Retina (tissue), 1 donor: ENCODE measurements at places on chromosomes 16 and 17.

DNA sequence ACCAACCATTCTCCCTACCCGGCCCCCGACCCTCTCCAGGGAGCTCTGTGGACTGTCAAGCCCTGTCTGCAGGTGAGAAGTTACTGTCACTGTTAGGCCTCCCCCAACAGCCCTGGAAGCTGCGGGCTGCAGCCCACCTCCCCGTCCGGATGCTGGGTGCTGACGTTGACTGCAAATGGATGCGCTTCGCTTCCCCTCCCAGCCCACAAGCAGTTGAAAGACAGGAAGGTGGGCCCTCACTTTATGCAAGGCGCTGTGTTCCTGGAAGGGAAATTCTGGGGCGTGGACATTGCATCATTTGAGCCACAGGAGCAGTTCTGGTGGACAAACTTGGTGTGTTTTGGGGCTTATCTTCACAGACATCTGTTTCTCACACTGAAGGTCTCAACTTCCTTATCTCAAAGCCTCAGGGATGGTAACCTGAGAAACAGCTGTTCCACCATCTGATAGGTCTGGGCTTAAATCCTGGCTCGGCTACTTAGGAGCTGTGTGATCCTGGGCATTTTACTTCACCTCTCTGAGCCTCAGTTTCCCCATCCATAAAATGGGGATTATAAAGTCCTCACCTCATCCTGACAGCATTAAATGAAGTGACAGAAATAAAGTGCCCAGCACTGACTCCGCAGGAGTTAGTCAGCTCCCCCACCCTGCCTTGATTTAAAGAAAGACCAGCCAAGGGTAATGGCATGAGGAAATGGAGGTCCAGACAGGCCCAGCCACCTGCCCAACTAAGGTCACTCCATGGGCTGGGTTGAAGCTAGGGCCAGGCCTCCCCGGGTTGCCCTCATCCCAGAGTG lies 4.6 kb upstream of the DRC7 start:
- DNase-seq: no peak

- DNase-seq: no peak
Measured at GRCh38 chr17:10458701-10459100, 10.7 kb downstream of the MYH4 start.

- DNase-seq: peak; percentile 87
Measured at GRCh38 chr17:58006560-58006923, 504 bp downstream of the SRSF1 start.

GRCh38 chr17:52594516-52594915 lies 436.0 kb upstream of the CA10 start:
- DNase-seq: no peak

DNA sequence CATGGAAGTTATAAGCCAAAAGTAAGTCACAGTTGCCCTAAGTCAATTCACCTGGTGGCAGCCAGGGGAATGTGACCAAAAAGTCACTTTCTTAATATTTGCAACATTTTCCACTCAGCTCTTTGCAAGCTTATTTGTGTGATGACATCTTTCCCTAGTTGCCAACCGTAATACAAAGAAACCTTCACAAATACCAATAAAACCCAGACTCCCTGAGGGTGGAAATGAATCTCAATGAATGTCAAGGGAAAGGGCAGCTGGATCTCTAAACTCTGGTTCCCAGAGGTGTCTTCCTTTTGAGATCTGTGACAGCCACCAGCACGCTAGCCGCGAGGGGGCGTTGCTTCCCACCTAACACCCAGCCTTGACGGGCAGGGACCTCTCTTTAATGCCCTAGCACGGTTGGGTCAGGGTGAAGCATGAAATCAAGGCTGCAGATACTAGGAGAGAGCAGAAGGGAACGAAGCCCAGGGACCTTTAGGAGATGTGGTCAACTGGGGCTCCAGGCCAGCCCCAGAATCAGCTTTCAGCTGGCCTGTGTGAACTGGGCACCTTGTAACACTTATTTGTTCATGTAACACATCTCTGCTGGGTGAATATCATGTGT lies 82.2 kb downstream of the CMC2 start:
- peak; percentile 77 for DNase-seq

GRCh38 chr17:45221081-45222013 lies at the start of gene FMNL1:
FMNL1 (plus strand) TSS chr17:45221885; CDS start chr17:45222125, 240 bp downstream.
- peak; percentile 59 for DNase-seq

DNA sequence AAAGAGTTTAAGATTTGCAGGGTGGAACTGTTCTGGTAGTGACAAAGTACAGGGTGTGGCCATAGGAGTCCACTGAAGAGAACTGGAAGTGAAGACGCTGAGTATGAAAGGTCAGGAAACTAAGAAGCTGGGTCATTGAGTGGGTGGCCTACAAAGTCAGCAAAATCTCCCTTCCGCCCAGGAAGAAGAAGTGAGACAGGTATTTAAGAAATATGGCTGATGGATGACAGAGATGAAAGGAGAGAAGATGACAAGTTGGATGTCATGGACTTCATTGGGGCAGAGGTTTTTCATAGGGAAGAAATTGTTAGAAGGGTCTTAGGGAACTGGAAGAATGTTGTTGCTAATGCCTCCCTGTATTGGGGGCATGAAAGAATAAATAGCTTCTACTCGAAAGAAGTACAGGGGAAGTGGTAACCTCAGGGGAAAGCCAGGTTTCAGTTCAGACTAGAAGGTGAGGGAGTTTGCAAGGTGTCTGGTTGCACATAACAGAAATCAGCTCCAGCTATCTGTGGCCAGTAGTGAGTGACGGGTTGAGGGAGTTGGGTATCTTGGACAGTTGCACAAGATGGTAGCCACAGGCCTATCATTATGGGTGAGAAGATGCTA lies 33.6 kb upstream of the MED13 start:
- DNase-seq: no peak

- no peak for DNase-seq
Measured at GRCh38 chr17:61072648-61073047, 327.0 kb upstream of the TBX2 start.

DNA sequence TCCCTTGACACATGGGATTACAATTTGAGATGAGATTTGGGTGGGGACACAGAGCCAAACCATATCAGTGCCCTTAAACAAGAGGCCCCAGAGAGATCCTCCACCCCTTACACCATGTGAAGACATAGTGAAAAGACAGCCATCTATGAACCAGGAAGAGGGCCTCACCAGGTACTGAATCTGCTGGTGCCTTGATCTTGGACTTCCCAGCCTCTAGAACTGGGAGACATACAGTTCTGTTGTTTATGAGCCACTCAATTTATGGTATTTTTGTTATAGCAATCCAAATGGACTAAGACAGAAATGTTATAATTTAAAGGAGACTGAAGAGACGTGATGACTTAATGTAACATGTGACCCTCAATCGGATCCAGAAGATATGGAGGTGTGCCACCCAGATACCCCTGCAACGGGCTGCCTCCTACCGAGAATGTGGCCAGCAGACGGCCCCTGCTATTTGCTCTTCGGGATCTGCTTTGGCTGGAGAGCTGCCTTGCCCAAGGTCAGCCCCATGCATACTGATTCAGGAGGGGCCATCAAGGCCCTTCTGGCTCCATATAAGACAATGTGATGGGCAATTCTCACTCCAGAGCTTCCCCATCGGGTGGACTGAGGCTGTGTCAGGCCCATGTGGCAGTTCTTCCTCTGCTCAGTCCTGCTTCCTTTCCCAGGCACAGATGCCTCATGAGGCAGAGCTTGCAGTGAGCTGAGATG lies 80.6 kb downstream of the NETO2 start:
- no peak for DNase-seq

GRCh38 chr17:40019140-40019991 lies 4.1 kb downstream of the CSF3 start:
- no peak for DNase-seq

- DNase-seq: no peak
Measured at GRCh38 chr16:88298833-88299745, 83.7 kb upstream of the ZNF469 start.

GRCh38 chr17:10776381-10776780 lies 27.5 kb downstream of the TMEM238L start:
- no peak for DNase-seq

GRCh38 chr17:74960570-74961342 lies 11.8 kb downstream of the HID1 start:
- DNase-seq: peak; percentile 59

DNA sequence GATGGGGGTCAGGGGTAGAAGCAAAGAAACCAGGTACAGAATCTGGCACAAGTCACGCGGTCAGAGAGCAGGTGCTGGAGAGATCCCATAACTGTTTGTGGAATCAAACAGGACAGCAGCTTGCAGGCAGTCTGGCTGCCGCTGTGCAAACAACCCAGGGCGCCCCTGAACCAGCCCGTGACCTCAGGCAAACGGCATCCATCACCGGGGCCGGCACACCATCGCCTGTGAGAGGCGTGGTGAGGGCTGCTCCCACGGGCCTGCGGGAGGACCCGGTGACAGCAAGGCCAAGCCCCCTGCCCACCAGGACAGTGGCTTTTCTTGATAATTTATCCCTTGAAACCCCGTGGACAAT lies 47.9 kb downstream of the CBFA2T3 start:
- DNase-seq: no peak

DNA sequence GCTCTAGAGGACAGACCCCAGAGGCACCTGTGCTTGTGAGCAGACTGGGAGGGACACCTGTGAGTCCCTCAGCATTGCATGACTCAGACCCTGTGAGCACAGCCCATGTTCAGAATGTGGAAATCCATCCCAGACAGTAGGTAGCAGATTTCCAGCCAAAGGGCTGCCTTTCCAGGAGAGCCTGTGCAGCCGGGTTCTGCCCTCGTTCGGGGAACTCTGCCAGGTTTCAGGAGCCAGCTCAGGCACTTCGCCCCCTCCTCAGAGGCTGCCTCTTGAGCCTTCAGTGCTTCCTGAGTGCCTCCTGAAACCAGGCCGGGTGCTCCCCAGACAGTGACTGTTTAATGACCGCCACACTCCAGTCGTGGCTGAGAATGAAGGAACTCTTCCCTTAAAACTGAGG lies 23.3 kb upstream of the SDR42E2 start:
- no peak for DNase-seq

- peak; percentile 58 for DNase-seq
Measured at GRCh38 chr16:89118361-89119165, 24.9 kb downstream of the ACSF3 start.

- DNase-seq: no peak
Measured at GRCh38 chr16:81478876-81479511, 34.4 kb downstream of the CMIP start.

DNA sequence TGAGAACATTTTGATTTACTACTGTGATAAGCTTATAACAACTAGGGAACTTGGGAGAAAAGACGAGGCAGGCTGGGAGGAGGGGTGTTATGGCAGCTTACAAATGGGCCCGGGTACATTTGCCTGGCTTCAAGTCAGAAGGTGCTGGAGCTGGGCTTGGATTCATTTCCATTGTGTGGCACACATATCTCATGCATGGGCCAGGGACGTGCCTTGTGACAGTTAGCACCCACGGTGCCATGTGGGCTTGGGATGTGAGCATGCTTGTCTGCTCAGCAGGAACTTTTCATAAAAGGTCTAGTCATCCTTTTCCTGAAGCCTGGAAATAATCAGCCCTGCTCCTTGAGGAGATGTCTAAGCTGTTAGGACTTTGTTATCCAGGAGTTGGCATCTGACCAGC lies 572.2 kb downstream of the CDH13 start:
- no peak for DNase-seq

GRCh38 chr16:81610144-81610842 lies 165.7 kb downstream of the CMIP start:
- DNase-seq: peak; percentile 37

DNA sequence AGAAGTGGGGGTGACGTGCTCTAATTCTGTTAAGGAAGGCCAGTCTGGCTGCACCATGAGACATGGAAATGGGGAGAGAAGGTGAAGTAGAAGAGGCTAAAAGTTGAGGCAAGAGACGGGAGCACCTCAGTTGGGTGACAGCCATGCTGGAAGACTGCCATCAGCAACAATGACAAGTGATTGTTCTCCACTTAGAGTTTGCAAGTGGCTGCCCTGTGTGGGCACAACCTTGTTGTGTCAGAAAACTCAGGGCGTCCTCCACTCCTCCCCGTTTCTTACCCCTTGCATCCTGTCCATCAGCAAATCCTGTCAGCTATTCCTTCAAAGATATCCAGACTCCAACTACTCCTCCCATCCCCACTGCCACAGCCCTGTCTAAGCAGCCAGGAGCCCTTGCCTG lies 17.6 kb downstream of the CES1 start:
- DNase-seq: no peak

GRCh38 chr17:29577001-29577370 lies 8.5 kb downstream of the TP53I13 start:
- DNase-seq: no peak

DNA sequence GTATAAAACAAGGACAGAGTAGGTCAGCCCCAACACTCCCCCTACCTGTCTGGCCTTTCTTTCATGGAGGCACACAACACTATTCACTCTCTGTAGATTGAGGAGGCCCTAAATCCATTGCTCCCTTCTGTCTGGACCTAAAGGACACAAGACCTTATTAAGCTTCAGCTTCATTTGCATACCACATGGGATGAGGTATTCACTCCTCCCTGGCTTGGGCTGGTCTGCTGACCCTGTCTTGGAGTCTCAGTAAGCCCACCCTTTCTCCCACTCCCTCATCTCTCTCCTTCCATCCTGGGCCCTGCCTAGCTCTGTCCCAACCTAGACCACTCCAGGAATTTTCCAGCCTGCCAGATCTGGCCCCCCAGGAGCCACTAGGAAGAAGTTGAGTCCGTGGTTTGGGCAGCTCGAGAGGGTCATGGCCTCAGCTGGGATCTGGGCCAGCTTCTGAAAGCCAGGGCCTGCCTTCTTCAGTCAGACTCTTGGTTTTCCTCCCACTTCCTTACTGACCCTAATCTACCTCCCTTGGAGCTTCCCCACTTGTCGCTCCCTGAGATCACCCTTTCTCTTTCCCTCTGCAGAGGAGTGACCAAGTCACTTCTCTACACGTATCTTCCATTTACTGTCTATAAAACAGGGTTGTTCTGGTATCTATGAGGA lies 6.5 kb upstream of the LLGL1 start:
- DNase-seq: no peak

DNA sequence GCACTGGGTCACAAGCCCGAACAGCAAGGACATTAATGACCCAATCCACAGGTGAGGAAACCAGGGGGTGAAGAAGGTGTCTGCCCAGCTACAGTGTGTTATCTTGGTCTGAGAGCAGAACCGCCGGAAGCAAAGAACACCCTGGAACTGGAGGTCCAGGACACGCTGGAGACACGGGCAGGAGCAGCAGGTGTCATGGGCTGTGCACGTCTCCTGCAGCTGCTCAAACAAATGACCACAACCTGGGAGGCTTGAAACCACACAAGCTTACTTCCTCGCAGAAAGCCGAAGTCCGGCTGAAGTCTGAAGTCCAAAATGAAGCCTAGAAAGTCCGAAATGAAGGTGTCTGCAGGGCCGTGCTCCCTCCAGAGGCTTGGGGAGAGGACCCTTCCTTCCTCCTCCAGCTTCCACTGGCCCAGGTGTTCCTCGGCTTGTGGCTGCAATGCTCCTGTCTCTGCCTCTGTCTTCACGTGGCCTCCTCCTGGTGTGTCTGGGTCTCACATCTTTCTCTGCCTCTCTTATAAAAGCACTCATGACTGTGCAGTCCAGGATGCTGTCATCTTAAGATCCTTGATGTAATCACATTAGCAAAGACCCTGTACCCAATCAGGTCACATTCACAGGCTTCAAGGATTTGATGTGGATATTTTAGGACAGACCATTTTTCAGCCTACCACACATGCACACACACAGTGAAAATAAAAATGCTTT lies 351.2 kb downstream of the C16orf95 start:
- DNase-seq: no peak

- DNase-seq: no peak
Measured at GRCh38 chr17:80998118-80998747, 6.6 kb downstream of the CHMP6 start.
